Endodermal cell (in vitro differentiated cells): ENCODE measurements at places on chromosomes 2 and 18. TPM values are rescaled to one million over a fixed set of nuclear protein-coding genes. Genes with fewer than 3 reads are reported as not detected.

DNA sequence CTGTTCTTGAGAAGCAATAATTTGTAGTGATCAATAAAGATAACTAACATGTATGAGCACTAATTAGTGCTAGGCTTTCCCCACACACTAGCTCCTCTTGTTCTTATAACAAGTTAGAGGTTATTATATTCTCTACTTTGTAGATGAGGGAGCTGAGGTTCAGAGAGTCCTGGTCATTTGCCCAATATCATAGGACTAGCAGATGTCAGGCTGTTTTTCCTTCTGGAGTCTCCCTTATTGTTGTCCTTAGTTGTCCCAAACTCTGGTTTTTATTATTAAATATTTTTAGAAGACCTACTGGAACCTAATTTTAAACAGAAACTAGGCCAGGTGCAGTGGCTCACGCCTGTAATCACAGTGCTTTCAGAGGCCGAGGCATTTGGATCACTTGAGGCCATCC is 16.5 kb upstream of the TTC39C start:
- DNase-seq: no peak

DNA sequence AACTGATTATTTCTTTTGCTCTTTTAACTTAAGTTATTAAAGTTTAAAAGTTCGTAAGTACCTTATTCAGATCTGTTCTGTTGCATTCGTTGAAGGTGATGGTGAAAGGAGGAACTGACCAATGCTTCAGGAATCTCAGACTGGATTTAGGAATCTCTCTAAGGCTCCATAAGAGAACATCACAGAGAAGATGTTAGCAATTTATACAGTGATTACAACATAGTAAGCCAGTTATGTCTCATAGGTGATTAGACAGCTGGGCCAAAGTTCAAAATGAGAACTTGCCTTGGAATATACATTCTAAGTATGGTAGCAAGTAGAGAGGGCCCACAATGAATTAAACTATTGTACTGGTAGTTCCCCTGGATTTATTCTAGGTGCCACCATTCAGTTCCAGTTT is 3.2 kb downstream of the MARS2 start:
- DNase-seq: no peak

- no peak for DNase-seq
Measured at GRCh38 chr2:39524061-39524460, 87.0 kb upstream of the MAP4K3 start.

DNA sequence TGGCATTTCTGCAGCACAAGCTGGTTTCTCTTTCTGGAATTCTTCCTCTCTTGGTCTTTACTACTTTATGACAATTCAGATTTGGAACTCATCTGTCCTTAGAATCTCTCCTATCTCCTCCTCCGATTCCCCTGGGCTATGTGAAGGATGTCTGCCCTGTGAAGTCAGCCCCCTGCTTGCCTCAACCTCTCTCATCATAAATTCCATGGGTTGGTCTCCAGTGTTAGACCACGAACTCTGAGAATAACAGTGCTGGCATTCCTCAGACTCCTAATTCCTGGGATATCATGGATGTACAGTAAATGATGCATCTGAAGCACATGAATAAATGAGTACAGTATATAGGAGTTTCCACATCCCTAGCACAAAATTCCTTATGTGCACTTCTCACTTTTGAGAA is 21.0 kb upstream of the CYRIA start:
- DNase-seq: no peak

GRCh38 chr2:45259138-45259537 is 249.9 kb upstream of the SIX2 start:
- no peak for DNase-seq

- DNase-seq: peak; percentile 94
Measured at GRCh38 chr2:238097988-238098871, 1.9 kb upstream of the ESPNL start.

- no peak for DNase-seq
Measured at GRCh38 chr2:196510246-196510645, 129.3 kb upstream of the CCDC150 start.

DNA sequence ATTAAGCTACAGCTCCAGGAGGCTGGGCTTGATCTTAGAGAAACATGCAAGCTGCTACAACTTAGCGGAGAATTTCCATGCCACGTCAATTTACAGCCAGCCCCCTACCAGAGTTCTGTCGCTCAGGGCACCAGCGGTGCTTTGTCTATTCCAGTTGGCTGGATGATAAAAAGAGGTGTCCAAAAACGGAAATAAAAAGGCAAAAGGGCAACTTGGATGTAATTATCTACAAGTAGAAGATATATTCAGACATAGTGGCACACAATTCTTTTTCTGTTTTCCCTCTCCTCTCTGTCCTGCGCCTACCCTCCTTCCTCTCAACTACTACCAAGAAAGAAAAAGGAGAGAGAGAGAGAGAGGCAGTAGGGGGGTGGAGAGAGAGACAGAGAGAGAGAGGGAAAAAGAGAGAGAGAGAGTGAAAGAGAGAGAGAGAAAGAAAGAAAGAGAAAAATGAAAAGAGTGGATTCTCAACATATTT is 363 bp upstream of the RFTN2 start:
- DNase-seq: peak; percentile 67

GRCh38 chr18:10391506-10391905 is 62.9 kb upstream of the APCDD1 start:
- no peak for DNase-seq

DNA sequence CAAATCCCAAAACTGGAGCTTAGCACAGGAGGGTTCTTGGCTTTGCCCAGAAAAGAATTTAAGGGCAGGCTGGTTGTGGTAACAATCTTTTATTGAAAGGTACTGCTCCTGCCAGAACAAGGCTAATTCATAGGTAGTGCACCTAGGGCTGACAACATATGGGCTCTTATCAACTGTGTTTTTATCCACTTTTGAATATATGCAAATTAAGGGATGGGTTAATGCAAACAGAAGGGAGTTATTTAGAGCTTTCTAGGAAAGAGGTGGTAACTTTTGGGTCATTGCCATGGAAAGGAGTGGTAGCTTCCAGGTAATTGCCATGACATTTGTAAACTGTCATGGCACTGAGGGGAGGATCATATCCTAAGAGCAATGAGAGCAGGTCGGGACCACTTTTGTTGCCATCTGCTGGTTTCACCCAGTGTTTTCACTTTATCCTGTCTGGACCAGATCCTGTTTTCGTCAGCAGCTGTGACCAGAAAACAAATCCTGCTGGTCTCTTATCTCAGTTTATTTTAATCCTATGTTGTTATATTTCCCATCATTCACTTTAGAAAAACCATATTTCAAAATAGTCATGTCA is 981 bp downstream of the C2orf66 start:
- peak; percentile 51 for DNase-seq

DNA sequence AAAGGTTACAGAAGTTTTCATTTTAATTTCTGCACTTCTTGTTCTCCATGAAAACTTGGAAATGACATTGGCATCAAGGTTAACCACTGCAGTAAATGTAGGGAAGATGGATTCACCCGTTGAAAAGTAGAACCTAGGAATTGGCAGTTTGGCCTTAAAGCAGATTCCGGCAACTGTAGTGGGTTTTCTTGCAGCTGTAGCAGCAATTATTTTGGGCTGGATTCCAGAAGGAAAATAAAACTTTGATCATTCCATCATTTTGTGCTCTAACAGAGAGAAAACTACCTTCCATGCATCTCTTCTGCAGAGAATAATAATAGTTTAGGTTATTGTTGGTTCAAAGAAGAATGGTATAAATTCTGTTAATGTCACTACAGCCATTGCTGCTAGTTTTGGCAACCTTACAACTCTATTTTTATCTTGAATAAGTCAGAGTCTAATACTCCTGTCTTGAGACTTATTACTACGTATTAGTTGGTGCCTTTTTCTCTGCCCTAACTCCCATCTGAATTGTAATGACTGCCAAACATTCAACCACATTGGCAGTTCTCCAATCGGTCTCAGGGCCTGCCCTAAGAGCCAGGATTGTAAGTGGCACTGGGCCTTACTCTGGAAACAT is 178.1 kb upstream of the PIEZO2 start:
- DNase-seq: no peak

GRCh38 chr2:57461624-57462023 is 585.0 kb upstream of the VRK2 start:
- no peak for DNase-seq

DNA sequence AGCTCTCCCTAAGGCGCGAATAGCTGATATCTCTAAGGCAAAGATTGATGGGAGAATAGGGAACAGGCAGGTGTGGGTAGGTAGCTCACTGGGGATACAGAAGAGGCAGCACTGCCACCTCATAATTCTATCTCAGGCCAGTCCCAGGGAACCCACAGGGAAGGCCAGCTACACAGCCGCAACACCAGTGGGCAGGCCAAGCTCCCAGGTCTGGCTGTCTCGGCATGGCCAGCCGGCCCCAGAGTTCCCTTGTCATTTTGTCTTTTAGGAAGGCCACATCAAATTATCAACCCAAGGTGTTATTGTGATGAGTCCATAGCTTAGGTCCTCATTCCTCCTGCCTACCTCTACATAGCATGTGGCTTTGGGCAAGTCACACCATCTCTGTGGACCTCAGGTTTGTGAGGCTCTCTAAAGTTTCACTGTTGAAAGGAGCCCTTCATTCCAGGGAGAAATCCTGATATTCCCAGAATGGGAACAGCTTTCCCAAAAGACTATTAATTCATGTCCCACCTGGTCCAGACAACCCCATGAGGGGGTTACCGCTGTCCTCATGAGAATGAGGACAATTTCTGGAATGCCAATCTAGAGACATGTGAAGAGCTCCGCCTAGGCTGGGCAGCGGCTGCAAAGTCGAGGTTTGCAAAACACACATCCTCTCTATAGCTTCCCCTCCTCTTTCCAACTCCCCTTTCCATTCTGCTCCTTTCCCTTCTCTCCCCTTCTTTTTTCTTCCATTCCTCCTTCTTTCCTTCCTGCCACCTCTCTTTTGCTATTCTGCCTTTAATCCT is 287.1 kb upstream of the ID2 start:
- no peak for DNase-seq

- no peak for DNase-seq
Measured at GRCh38 chr18:27636576-27637085, 451.5 kb upstream of the CHST9 start.

DNA sequence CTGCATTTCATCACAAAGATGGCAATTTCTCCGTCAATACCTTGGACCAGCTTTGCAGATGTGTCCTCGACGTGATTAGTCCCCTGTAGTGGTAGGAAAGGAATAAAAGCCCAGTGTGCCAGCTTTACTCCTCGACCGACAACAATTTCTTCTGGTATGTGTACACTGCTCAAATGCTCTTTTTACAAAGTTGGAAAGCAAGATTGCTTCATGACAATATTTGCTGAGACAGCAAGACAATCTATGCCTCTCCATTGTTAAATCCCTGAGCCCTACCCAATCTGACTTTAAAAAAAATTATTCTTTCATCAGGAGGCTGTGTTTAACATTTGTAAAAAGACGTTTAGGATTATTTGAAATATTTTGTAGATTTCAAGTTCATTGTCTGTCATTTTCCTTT is 27.6 kb upstream of the ZEB2 start:
- DNase-seq: no peak

DNA sequence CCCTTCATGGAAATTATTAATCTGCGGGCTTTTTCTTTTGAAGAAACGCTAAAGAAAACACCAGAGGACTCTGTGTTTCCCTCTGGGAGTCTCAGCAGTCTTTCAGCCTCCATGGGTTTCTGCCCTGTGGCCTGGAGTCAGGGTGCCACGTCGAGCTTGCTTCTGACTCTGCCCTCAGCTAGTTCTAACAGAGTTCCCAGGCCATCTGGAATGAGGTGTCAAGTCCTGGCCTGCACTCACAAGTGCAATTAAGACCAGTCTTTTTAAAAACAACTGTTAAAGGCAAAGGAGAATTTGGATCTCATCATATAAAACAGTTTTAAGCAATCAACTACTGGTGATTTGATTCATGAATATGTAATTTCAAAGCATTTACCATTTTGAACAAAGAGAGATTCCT is 157.3 kb downstream of the RHBDD1 start:
- DNase-seq: no peak

GRCh38 chr2:134104754-134105153 is 149.1 kb upstream of the MGAT5 start:
- no peak for DNase-seq

- DNase-seq: no peak
Measured at GRCh38 chr2:106044021-106044420, 150.1 kb downstream of the UXS1 start.

The CCDC141 gene
- 142 to 160 TPM (median 144 TPM) in 3 replicates for total RNA-seq

The SERPINB12 gene
- total RNA-seq: not detected in 3 replicates

The RNF125 gene
- 25.4 and 29.3 TPM in 2 replicates for total RNA-seq

The GNLY gene
- total RNA-seq: not detected in 2 replicates

The RAMP1 gene
- total RNA-seq: 0.88 and 1.6 TPM in 2 replicates
